ENCODE measurements at places on chromosomes 16 and 17.

DNA sequence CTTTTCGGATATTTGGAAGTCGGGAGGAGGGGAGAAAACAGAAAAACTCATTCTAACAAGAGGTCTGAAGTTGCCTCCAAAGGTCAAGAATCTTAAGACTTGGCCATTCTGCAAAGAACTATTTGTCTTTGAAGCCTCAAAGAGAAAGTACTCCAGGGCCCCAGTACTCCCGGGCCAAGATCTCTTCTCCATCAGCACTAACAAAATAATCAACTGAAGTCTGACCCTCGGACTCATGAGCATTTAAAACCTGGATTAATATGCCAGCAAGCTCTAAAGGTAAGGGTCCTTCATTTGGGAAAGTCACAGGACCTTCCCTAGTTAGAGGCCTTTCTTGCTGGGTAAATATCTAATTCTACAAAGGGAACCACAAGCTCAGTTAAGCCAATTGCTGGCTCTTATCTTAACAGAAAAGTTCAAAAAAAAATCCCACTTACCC, 4.5 kb downstream of the AXIN2 start:
- DNase-seq: no peak

DNA sequence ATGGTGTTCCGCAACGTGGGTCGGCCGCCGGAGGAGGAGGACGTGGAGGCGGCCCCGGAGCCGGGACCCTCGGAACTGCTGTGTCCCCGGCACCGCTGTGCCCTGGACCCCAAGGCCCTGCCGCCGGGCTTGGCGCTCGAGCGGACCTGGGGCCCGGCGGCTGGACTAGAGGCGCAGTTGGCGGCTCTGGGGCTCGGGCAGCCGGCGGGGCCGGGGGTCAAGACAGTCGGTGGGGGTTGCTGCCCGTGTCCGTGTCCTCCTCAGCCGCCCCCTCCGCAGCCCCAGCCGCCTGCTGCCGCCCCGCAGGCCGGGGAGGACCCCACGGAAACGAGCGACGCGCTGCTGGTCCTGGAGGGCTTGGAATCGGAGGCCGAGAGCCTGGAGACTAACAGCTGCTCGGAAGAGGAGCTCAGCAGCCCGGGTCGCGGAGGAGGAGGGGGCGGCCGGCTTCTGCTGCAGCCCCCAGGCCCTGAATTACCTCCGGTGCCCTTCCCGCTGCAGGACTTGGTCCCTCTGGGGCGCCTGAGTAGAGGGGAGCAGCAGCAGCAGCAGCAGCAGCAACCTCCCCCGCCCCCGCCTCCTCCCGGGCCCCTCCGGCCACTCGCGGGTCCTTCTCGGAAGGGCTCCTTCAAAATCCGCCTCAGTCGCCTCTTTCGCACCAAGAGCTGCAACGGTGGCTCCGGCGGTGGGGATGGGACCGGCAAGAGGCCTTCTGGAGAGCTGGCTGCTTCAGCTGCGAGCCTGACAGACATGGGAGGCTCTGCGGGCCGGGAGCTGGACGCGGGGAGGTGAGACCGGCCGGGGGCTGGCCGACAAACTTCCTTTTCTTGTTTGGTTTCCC, 821 bp downstream of the SOCS7 start:
- no peak for DNase-seq

- DNase-seq: peak; percentile 72
Measured at GRCh38 chr16:8708536-8708935, 34.1 kb downstream of the ABAT start.

DNA sequence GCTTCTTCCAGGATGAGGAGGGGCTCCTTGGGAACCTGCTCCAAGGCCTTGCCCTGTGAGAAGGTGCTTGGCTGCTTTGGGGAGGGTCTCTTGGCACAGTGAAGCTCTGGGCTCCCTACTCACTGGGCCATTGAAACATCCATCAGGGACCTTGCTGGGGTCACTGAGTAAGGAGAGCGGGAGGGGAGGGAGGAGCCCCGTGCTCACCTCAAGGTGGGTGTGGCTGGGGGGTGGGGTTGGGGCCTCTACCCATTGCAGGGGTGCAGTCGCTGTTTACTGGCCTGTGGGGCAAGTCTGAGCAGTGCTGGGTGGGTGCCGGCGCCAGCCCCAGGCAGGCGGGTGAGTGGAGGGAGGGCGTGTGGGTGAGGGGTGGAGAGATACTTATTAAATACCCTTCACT, 9.9 kb downstream of the TNS4 start:
- no peak for DNase-seq

DNA sequence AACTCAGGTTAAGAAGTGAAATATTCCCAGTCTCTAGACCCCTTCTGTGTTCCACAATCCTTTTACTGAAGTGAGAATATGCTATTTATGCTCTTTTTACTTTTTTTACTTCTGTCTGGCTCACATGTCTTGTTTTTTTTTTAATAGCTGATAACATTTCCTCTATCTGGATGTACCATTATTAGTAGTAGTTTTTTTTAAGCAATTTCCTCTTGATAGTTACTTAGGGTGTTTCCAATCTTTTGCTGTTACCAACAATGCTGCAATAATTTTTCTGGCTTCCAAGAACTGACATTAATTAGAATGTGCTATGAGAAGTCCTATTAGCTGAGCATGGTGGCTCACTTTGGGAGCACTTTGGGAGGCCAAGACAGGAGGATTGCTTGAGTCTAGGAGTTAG, 32.0 kb downstream of the KSR1 start:
- DNase-seq: no peak
